ENCODE measurements at places on chromosomes 5 and 9.

DNA sequence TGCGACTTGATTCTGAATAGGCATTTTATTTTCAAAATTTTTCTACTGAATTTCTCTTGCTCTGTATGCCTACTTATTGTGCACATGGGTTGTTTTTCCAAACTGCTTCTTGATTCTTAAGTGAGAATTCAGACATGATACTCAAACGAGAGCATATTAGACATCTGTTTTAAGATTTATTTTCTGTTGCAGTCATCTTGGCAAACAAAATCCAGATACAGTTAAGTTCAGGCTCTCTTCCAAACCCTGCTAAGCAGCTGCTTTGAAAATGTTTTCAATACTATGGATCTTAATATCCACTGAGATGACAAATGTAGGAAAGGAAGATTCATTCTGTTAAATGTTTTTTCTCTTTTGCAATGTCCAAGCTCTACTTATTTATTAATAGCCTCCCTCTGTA is 4.5 kb downstream of the TMEM215 start:
- no peak for DNase-seq

DNA sequence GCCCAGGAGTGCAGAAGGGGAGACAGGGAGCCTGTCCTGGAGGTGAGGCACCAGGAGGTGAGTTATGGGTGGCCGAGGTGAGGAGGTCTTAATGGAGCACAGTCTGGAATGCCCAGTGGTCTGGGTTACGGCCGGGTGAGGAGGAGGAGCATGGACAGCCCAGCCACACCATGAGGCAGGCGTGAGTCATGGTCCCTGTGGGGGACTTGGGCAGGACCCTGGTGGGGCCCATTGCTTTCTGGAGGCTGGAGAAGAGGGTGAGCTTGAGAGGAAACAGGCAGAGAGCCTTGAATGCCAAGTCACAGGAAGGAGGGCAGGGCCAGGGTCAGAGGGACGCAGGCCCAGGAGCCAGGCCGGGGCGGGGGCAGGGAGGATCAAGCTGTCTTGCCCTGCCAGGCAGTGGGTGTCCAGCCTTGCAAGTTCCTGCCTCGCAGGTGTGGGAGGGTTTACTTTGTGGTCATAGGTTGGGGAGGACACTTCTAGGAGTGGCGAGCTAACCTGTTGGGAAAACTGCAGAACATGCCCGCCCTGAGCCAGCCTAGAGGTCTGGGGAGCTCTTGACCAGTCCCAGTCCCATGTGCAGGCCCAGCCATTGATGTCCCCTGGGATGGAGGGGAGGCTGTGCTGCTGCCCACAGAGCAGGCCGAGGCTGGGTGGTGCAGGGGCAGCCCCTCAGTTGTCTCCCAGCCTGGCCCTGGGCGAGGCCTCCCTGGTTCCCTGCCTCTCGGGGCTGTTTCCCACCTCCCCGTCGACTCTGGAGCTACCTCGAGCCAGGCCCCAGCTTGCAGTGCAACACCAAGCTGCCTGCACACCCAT is 2.8 kb downstream of the CACNA1B start:
- DNase-seq, result no peak

DNA sequence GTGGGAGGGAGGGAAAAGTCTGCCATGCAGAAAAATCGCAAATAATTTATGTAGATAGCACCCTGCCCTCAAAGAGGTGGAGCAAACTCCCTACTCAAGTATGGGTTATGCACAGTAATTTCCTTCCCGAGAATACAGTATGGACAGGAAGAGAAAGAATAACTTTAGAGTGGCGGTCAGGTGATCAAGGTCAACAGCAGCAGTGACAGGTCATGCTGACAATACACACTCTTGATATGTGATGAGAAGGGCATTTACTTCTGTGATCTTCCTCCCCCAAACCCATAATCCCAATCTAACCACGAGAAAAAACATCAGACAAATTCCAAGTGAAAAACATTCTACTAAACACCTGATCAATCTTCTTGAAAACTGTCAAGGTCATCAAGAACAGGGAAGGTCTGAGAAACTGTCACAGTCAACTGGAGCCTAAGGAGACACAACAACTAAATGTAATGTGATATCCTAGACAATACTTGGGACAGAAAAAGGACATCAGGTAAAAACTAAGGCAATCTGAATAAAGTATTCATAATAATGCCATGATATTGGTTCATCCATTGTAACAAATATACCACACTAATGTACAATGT is 11.7 kb downstream of the BICD2 start:
- no peak for DNase-seq

- DNase-seq, result no peak
Measured at GRCh38 chr9:128374221-128374675, 3.1 kb downstream of the URM1 start.

DNA sequence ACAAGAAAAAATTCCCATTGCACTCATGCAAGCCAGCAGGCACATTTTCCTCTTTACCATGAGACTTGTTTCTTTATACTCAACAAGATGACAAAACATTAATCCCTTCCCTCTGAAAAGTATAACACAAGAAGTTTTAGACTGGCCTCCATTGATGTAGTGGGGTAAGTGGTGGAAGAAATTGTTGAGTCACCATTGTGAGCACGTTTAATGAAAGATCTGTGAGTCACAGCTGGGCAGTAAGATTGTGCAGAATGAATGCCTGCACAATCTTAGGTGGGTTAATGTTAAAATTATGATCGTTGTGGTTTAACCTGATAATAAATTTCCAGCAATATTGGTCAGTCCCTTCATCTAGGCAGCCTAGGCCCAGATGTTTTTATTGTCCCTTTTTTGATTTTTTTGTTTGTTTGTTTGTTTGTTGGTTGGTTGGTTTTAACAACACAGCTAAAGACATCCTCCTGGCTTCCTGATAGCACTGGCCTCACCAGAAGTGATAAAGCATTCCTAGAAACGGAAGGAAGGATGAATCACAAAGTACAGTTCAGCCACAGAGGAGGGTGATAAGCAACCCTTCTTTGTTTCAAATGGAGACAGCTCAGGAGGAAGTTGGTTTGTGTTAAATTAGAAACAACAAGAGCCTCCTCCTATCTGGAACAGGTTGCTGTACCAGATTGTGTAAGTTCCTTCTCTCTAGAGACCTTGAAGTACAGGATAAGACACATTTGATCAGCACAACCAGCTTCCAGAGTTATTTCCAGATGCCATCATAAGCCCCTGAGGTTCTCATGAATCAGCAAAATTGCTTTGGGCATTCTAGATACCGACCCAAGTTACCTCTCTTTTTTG is 40.3 kb downstream of the SLC24A2 start:
- peak; percentile 14 for DNase-seq

DNA sequence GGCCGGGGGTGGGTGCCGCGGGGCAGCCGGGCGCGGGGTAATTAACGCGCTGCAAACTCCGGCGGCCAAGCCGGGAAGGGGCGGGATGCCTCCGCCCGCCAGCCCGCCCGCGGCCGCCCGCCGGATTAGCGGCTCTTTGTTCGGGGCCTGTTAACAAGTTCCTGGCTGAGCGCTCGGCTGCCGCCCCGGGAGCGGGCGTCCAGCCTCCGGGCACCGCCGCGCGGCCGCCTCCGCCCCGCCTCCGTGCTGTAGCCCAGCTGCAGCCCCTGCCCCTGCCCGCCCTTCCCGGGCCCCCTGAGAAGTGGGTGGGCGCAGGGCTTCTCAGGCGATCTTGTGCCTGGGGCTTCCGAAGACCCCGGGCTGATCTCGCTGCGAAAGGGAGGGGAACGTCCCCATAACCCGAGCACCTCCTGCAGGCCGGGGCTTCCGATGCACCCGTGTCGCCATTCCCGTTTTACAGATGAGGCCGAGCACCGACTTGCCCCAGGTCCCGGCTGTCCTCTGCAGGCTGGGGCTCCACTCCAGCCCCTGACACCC is 7.5 kb downstream of the UNC5A start:
- DNase-seq, result no peak

- DNase-seq, result no peak
Measured at GRCh38 chr9:26947736-26948135, 694 bp upstream of the PLAA start.

GRCh38 chr5:73176250-73176649 is 3.3 kb downstream of the TMEM174 start:
- DNase-seq, result no peak

GRCh38 chr9:27595733-27596132 is 22.5 kb upstream of the C9orf72 start:
- DNase-seq, result no peak

DNA sequence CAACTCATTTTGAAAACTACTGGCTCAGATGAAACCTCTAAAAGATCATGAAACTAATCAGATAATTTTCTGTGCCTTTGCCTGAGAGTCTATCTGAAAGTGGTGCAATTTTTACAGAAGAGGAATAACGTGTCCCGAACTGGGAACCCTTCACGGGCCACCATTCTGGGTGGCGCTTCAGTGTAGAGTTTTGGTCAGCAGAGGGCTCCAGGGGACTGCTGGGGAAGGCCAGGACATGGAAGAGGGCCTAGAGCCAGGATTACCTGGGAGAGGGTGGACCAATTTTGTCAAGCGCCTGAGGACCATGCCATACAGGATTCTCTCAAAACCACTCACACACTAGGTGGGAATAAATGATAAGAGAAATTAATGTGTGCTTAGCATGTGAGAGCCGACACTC is 49.7 kb upstream of the PLEKHG4B start:
- DNase-seq, result no peak

DNA sequence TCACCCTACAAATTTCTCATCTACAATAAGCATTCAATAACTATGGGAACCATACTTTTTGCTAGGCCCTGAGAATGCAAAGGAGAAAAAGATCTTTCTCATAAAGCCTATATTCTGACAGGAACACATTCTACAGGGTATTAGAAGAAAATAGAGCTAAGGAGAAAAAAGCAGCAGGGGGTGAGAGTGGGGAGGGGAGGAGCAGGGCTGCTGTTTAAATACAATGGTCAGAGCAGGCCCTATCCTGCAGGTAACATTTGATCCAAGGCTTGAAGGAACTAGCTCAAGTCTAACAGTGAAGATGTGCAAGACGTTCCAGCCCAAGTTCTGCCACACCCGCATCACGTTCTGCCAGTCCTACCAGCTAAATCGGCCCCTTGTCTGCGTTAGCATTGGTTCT is 89.7 kb downstream of the ELAVL2 start:
- no peak for DNase-seq

- no peak for DNase-seq
Measured at GRCh38 chr9:16385590-16385989, 484.9 kb downstream of the BNC2 start.

- no peak for DNase-seq
Measured at GRCh38 chr9:116627433-116627832, 59.7 kb upstream of the TRIM32 start.

- no peak for DNase-seq
Measured at GRCh38 chr9:75138260-75139040, 50.1 kb downstream of the OSTF1 start.

- no peak for DNase-seq
Measured at GRCh38 chr9:130039528-130040147, 3.4 kb downstream of the FNBP1 start.

DNA sequence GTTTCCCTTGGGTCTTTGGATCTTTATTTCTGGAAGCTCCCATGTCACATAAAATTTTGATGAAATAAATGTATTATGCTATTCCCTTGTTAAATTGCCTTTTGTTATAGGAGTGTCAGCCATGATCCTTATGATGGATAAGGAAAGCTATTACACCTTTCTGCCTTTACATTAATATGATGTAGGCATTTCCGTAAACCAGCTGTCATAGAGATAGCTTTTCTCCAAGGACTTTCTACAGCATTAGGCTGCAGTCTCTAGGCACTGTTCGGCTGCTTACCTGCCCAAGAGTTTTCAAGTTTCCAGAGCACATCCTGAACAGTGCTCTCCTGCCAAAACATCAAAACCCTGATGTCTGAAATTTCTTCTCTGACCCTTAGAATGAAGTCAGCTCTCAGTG is 87.4 kb downstream of the HAPLN1 start:
- no peak for DNase-seq

- no peak for DNase-seq
Measured at GRCh38 chr5:31442058-31442745, 89.7 kb downstream of the DROSHA start.

DNA sequence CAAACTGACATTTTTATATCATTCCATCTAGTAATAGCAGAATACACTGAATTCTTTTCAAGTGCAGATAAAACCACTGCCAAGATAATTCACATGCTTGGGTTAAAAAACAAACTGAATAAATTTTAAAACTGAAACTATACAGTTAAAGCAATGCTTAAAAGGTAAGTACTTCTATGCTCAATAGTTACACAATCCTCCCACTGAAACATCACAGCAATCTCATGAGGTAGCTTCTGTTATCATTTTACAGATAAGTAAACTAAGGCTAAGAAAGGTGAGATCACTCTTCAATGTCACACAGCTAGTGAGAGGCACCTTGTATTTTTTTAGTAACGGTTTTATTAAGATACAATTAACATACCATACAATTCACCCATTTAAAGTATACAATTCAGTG is 13.4 kb upstream of the GOLGA1 start:
- no peak for DNase-seq

- DNase-seq, result no peak
Measured at GRCh38 chr5:152376886-152377285, 28.2 kb downstream of the NMUR2 start.

GRCh38 chr9:125902214-125902613 is 155.0 kb downstream of the PBX3 start:
- no peak for DNase-seq

GRCh38 chr9:122118343-122119165 is 25.4 kb upstream of the TTLL11 start:
- no peak for DNase-seq

- no peak for DNase-seq
Measured at GRCh38 chr5:174559141-174559540, 165.2 kb upstream of the MSX2 start.

DNA sequence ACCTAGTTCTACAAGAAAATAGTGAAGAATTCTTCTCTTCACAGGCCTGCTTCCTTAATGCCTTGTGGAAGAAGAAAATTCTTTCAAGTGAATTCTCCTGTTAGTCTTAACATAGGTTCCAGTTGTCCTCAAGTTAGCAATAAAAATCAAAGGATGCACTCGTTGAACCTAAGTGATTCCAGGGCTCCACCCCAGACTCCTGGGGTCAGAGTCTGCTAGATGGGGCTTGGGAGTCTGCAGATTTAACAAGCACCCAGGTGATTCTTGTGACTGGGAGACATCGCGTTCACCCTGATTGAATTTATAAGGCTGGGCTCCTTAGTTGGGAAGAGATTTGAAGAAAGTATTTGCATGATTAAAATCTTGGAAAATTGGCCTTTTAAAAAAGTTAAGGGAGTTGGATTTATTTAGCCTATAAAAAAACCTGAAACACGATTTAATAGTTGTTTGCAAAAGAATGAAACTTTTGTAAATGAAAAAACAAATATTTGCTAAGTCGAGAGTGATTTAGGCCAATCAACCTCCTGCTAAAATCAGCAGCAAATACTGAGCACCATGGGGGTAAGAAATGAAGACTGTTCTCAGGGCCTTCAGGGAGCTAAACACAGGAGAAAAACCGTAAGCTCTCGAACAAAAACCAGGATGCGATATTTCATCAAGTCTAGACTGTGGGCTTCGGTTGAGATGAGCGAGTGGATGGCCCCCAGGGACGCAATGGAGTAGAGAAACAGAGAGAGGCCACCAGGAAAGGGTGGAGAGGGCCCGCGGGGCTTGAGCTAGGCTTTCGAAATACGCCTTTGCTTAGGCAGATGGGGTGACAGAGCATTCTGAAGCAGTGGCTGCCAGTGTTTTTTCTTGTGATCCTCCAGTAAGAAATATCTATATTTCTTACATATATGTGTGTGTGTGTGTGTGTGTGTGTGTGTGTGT is 86.9 kb upstream of the TTC23L start:
- DNase-seq, result no peak

Data from CD14-positive monocyte (primary cell).